Posterior vena cava (tissue), 2 donors: ENCODE measurements at places on chromosomes 2 and 18. TPM values are rescaled to one million over a fixed set of nuclear protein-coding genes. Genes with fewer than 3 reads are reported as not detected.

GRCh38 chr2:230348787-230349186 is 21.8 kb downstream of the SP140L start:
- DNase-seq: no peak

DNA sequence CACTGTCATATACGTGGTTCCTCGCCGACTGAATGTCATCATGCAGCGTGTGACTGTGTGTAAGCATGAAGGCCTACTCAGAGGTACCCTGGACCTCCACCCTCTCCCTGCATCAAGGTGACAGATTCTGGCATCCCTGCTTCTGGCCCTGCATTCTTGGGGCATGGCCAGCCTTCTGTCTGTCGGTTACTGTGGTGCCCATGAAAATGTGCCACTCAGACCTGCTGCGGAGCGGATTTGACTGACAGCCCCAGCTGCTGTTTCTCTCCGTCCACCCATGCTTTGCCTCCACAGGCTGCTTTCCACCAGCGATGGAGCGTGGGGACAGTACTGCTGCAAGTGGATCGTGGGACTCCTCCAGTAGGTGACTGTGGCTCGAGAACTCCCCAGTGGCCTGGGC is 9.6 kb downstream of the TMEM177 start:
- peak; percentile 63 for DNase-seq

- peak; percentile 89 for DNase-seq
Measured at GRCh38 chr2:46179037-46179621, 118.1 kb upstream of the EPAS1 start.

GRCh38 chr2:24088821-24089359 is 4.3 kb upstream of the TP53I3 start:
- no peak for DNase-seq

- no peak for DNase-seq
Measured at GRCh38 chr2:205324355-205324754, 357.9 kb upstream of the NRP2 start.

The GPAT2 gene
- total RNA-seq: 6.0 TPM

The CTAGE1 gene
- not detected for total RNA-seq

The SF3B1 gene
- total RNA-seq: 190 TPM

The HNRNPLL gene
- 54.6 TPM for total RNA-seq
